ENCODE measurements at places on chromosomes 7 and 10. TPM values are rescaled to one million over a fixed set of nuclear protein-coding genes. Genes with fewer than 3 reads are reported as not detected.

- DNase-seq = no peak
Measured at GRCh38 chr10:86200867-86201266, 165.7 kb downstream of the GRID1 start.

GRCh38 chr10:125165584-125166573, 5.5 kb upstream of the CTBP2 start:
- no peak for DNase-seq

- DNase-seq = no peak
Measured at GRCh38 chr7:148161776-148162175, 428.8 kb upstream of the C7orf33 start.

Gene TACC2
- total RNA-seq = 9.2 TPM

DNA sequence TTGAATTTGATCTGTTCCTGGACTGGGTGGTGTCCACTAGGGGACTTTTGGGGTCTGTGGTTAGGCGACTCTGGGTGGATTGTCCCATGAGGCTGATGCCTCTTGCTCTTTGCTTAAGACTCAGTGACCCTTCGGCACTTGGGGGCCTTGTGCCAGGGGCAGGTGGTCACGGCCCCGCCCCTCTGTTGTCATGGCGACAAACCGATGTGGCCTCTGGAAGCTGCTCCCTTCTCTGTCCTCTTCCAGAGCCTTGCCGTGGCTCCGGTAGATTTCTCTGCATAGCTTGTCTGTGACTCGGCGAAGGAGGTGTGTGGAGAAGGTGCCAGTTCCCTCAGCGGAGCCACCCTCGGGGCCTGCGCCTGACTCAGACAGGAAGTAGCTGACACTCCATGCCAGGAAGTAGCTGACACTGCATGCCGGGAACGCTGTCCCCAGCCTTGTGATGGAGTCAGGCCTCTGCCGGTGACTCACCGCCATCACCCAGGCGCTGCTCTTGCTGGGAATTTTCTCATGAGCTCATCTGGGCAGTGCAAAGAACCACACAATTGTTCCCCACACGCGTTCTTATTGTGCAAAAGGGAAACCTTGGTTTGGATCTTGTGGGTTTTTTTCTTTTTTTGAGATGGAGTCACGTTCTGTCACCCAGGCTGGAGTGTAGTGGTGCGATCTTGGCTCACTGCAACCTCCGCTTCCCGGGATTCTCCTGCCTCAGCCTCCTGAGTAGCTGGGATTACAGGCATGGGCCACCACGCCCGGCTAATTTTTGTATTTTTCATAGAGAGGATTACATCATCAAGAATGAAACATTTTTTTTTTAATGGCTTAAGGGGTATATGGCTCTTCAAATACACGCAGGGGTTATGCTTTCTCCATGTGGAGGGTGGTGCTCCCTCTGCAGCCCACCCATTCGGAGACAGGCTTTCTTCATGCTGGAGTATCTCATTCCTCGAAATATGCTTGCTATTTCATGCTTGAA, 72.6 kb downstream of the PFKFB3 start:
- DNase-seq = peak; percentile 97

GRCh38 chr7:101488826-101489572, 126.3 kb downstream of the COL26A1 start:
- no peak for DNase-seq

- DNase-seq = no peak
Measured at GRCh38 chr10:4678951-4679671, 146.9 kb upstream of the AKR1E2 start.

DNA sequence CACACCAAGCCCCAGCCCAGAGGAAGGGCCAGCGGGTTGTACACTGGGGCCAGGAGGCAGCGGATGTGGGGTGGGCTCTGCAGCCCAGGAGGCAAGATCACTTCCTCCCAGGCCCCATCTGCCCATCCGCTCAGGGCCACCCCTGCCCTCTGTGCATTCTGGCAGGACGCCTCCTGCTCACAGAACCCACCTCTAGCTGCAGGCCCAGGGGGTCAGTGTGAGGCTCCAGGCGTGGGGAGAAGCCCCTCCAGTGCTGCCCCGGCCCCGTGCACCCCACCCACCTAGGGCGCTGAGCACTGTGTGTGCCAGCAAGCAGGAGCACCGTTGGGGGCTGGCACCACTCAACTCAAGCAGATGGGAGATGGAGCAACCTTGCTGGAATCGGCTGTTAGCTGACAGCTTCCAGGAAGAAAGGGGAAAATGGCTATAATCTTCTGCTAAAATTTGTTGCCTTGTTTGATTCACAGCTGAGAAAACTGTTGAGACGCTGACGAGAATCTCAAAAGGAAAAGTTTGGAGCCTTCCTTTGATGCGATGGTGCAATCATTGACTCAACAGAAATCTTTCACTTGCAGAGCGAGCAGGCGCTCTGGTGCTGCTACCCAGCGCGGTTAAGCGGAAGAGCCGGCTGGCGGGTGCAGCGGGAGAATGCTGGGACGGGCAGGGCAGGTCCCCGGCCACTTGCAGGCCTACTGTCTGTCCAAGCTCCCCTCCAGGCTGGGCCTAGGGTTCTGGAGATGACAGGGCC, 276.1 kb downstream of the ELFN1 start:
- no peak for DNase-seq

GRCh38 chr7:141593134-141593533, 41.9 kb downstream of the AGK start:
- DNase-seq = peak; percentile 53

GRCh38 chr7:127950233-127950935, 80.9 kb downstream of the LRRC4 start:
- no peak for DNase-seq

DNA sequence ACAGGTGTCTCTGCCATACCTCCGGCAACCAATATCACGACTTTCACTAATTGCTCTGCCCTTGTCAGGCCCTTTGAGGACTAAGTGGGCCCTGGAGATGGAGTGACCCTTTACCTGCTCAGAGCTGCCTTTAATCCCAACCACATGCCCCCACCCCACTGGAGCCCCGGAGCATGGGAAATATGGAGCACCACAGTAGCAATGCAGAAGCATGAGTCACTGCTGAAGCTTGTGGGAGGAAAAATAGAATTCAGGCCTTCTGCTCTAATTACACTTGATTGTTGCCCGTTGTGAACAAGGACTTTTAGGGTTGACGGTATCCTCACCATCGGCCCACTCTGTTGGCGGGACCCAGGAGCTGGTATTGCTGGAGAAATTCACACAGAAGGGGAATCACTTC, 52.5 kb upstream of the FRMD4A start:
- no peak for DNase-seq

DNA sequence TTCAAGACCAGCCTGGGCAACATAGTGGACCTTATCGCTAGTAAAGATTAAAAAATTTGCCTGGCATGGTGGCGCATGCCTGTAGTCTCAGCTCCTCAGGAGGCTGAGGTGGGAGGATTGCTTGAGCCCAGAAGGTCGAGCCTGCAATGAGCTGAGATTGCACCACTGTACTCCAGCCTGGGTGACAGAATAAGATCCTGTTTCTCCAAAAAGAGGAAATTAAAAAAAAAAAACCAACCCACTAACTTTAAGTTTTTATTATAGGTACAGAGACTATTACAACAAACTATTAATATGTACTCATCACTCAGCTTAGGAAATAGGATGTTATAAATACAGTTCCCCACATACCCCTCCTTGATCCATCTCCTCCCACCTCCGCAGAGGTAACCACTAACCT, 30.2 kb downstream of the DHTKD1 start:
- no peak for DNase-seq

DNA sequence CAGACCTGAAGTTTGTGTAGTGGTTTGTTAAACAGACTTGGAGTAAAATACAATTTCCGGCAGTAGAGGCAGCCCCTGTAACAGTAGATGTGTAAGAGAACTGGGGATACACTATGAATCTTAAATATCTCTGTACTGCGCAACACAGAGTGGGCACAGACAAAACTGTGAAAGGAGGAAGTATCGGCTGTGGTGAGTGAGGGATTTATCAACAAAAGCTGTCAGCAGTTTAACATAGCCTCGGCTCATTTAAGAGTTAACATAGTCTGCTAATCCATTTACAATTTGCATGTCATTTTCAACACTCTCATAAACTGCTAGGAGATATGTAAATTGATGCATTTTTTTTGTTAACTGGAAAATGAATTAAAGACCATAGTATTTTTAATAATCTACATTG, 225.2 kb downstream of the ZWINT start:
- DNase-seq = no peak

Gene PDZD7
- total RNA-seq = 0.27 TPM

- peak; percentile 59 for DNase-seq
Measured at GRCh38 chr10:73774637-73775036, 7.2 kb upstream of the CHCHD1 start.

Gene NAT16
- not detected for total RNA-seq

DNA sequence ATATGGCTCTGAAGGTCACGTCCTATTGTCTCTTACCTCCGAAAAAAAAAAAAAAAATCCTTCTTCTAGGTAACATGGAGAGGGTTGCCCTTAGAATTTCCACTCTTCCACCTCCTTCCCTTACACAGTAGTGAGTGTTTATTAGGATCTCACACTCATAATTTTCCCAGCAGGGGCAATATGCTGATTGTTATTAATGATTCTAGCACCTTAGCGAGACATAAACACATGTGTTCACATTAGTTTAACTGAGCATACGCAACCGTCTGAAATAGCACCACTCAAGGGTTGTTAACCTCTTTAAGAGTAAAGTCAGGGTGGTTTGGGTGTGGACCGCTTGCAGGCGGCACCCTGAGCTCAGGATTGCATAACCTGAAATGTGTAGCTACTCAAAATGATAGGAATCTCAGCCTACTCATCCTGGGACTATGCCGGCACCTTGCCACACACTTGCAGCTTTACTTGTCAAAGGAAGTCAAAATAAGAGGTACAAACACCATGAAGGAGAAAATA, 52.2 kb downstream of the CPEB3 start:
- peak; percentile 87 for DNase-seq

Gene NXPH1
- total RNA-seq = not detected

DNA sequence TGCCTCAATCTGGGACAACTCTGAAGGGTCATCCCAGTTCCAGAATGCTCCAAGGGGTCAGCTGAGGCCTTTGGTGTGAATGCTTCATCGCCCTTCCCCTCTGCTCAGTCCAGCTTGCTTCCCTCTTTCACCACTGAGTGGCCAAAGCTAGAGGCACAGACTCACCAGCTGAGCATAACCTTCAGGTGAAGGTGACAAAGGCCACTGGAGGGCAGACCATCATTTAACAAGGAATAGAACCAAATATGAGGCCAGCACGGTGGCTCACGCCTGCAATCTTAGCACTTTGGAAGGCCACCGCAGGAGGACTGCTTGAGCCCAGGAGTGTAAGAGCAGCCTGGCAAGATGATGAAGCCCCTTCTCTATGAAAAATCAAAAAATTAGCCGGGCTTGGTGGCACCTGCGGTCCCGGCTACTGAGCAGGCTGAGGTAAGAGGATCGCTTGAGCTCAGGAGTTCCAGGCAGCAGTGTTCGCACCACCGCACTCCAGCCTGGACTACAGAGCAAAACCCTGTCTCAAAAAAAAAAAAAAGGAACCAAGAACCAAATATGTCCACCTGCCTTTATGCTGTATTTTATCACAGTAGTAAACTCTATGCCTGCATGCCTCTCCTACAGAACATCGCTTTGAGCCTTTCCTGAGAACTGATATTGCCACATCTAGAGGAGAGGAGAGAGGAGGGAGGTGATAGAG, 13.4 kb downstream of the PRKAG2 start:
- DNase-seq = no peak

DNA sequence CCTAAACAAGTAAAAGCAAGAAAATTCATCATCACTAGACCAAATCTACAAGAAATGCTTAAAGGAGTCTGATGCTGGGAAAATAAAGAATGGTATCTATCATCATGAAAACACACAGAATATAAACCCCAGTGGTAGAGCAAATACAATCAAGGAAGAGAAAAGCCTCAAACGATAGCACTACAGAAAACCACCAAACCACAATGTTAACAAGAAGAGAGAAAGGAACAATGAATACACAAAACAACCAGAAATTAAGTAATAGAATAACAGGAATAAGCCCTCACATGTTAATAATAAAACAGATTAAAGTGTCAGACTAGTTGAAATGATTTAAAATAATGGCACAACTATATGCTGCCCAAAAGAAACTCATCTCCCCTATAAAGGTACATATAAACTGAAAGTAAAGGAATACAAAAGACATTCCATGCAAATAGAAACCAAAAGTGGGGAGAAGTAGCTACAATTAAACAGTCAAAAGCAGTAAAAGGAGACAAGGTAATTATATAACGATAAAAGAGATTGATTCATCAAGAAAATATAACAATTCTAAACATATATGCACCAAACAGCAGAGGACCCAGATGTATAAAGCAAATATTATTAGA, 77.3 kb downstream of the JMJD1C start:
- no peak for DNase-seq

Gene C7orf33
- total RNA-seq = not detected

- no peak for DNase-seq
Measured at GRCh38 chr10:103925591-103925990, 7.6 kb upstream of the STN1 start.

GRCh38 chr7:48139459-48139858, 31.8 kb upstream of the ABCA13 start:
- DNase-seq = peak; percentile 29

Gene EPO
- total RNA-seq = not detected

DNA sequence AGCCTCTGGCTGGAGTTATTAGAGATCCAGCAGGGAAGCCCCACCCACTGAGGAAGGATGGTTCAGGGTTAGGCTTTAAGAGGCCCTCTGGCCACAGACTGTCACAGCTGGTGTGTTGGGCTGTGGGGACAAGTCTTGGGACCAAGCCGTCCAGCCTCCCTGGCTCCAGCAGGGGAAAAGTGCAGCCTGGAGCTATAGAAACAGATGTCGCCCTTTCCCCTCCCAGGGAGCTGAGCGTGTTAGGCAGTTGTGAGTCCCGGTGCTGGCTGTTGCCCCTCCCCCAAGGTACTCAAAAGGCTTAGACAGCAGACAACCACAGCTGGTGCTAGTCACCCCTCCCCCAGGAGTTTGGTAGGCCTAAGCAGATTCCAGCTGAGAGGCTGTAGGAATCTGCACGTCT, 143.4 kb downstream of the TMEM168 start:
- DNase-seq = no peak

Gene FAM25G
- not detected for total RNA-seq

Gene SFXN3
- 56.6 TPM for total RNA-seq

DNA sequence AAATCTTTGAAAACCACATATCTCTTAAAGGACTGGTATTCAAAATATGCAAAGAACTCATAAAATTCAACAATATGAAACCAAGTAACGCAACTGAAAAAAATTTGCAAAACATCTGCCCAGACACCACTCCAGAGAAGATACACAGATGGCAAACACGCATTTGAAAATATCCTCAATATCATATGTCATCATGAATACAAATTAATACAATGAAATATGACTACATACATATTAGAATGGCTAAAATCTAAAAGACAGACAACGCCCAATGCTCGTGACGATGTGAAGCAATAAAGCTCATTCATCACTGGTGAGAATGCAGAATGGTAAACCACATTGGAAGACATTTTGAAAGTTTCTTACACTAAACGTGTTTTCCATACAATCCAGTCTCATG, 770.1 kb upstream of the CELF2 start:
- DNase-seq = no peak

DNA sequence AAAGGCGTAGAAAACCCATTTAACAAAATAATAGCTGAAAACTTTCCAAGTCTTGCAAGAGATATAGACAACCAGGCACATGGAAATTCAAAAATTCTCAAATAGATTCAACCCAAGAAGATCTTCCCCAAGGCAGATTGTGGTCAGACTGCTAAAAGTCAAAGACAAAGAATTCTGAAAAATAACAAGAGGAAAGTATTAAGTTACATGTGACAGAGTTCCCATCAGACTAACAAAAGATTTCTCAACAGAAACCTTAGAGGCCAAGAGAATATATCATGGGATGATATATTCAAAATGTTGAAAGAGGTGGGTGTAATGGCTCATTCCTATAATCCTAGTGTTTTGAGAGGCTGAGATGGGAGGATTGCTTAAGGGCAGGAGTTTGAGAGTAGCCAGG, 59.8 kb downstream of the TMEM178B start:
- no peak for DNase-seq
